ENCODE measurements at places on chromosomes 2 and 18. TPM values are rescaled to one million over a fixed set of nuclear protein-coding genes. Genes with fewer than 3 reads are reported as not detected.

DNA sequence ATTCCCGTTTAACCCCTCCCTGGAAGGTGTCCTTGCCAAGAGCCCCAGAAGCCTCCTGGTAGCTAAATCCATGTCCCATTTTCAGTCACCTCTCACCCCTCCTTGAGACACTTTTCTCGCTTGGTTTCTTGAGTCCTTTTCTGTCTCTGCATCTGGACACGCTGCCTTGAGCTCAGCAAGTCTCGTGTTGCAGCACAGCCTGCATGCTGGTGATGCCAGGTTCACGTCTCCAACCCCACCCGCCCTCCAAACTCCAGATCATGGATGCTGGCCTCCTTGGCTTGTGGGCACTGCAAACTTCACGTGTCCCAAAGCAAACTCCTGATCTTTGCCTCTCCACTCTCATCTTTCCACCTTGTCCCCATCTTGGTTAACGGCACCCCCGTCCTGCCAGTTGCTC lies 39.3 kb downstream of the CENPO start:
- DNase-seq: no peak

DNA sequence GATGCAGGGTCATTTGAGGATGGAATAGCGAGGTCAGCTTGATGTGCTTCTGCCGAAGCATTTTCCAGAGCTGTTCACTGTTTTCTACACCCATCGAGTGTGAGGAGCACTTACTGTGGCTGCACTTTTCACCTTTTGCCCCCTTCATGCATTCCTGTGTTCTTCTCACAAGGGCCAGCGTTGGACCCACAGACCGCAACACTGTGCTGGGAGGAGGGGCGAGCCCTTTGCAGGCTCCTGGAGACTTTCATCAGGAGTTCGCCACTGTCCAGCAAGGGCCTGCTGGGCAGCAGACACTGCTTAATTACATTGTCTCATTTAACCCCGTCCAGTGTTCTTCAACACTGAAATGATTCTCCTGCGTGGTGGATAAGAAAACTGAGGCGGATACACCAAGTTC lies 29.9 kb downstream of the CYP26B1 start:
- no peak for DNase-seq

GRCh38 chr2:185745864-185746859 lies 7.6 kb downstream of the FSIP2 start:
- DNase-seq: no peak

GRCh38 chr2:203928849-203929248 lies 7.7 kb upstream of the ICOS start:
- DNase-seq: no peak

DNA sequence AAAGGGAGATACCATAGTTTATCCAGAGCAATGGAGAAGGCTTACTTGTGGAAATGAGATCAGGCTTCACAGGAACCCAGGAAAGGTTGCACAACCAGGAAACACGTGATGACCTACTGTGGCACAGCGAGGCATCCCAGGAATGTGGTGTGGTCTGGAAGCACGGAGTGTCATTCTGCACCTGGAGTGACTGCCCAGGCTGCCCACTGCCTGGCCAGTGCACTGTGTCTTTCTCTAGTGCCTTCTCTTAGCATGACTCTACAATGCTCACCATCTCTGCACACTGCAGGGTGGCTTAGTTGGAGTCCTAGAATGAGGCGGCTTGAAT lies 48.9 kb downstream of the CHST9 start:
- peak; percentile 2 for DNase-seq

- no peak for DNase-seq
These were observed 707 bp upstream of the SERPINB7 start for GRCh38 chr18:63774511-63774910.

DNA sequence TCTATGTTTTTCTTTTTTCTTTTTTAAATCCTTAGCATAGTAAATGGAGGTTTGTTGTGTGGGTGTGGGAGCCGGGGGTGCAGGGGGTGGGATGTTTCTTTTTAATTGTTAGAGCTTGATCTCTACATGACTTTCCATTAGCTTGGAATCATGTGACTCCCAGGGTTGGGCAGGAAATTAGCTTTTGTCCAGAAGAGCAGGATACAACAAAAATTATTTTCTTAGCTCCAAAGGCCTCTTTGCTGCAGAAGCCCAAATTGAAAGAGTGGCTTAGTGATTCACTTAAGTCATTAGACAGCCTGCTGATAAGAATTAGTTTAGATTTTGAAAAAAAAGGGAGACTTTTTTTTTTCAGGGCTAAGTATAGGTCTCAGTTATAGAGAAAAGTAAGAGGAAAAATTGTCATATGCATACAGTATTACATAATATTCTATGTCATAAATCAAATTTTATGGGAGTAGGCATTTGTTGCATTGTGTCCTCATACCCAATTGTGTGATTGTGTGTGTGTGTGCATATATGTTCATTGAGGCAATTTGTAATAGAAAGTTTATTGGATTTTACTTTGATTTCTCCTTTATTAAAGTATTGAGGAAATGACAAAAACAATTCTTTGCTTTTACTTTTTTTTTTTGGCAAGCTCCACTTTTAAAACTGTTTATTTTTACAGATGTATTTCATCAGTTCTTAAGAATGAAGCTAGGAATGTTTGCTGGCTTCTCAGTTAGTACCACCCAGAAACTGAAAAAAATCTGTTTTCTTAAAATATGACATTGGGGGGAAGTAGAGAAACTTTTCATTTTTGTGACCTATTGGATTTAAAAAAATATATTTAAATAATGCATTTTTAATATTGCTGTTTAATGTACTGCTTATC lies 47.4 kb downstream of the TSPYL6 start:
- no peak for DNase-seq

DNA sequence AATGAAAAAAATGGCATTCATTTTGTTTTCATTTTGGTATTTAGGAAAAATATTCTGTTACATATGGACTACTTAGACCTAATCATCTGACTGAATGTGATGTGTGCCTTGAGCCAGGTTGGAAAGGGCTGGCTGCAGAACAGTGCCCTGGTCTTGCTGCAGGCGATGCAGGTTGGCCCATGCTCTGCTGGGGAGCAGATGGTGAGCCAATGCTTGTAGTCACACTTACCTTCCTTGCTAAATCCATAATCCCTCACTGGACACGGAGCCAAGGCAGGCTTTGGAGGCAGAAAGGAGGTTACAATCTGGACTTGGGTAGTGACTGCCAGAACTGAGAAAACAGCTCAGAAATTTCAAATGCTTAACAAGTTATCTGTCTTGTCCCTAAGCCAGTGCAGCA lies 228.7 kb downstream of the ARHGAP15 start:
- no peak for DNase-seq

DNA sequence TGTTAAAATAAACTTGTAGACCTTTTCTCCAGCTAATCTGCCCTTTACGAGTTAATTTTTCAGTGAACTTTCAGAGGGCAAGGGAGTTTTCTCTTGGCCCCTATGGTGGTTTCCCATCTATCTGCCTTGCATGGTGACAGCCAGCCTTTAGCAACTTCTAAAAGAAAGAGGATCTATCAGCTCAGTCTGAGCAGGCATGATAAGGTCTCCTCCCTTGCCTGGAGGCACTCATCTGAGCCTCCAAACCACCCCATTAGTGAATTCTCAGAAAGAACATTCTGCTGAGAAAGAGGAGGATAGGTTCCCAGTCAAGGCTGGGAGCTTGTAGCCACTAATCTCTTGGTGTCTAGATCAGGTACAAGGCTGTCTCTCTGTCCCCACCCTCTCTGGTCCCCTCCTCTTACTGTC lies 10.7 kb upstream of the GYPC start:
- DNase-seq: no peak

- DNase-seq: no peak
These were observed 19.6 kb upstream of the RPIA start for GRCh38 chr2:88671786-88672427.

DNA sequence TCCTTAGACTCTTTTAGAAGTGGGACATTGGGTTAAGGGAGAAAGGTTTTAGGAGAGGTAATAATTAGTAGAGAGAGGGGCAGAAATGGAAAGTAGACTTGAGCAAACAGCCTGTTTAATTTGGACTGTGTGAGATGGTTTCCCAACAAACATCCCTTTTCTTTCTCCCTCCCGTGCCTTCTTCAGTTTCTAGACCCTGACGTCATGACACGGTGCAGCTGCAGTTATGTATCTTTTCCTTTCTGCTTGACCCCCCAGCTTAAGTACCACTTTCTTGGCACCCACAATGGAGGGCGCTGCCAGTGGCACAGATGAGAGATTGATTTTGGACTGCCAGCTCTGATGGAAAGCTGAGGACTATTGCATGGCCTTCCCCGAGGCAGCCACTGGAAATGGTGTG lies 86.9 kb upstream of the FAM136A start:
- no peak for DNase-seq

- peak; percentile 75 for DNase-seq
These were observed 26.9 kb upstream of the HS6ST1 start for GRCh38 chr2:128345436-128346165.

- DNase-seq: no peak
These were observed 51.1 kb downstream of the CTIF start for GRCh38 chr18:48589797-48590519.

DNA sequence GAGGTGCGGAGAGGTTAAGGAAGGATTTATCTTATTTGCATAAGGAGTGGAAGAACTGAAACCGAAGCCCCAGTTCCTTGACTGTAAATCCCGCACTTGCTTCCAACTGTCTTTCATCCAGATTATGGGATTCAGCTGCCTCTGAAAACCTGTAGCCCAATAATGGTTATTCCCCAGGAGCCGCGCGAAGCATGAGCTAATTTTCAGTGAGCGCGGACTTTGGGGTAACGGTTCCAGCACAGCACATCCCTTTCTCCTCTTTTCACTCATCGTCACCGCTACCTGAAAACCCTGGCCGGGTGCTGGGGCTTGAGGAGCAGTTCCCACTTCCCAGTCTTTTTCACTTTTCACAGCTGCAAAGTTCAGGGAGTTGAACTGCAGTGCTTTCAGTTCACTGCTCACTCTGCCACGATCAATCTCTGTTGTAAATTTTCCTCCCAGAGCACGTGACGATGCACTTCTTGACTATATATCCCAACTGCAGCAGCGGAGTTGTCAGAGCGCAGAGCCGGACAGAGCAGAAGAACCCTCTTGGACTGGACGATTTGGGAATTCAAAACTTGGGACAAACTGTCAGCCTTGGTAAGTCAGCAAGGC lies at the start of gene KCNE4:
TSS of gene KCNE4 (plus strand) at position 498 of the 597 bp plus-strand sequence. CDS start 641 bp downstream, outside the sequence.
- DNase-seq: no peak

- no peak for DNase-seq
These were observed 24.3 kb downstream of the TRAPPC12 start for GRCh38 chr2:3403587-3404334.

DNA sequence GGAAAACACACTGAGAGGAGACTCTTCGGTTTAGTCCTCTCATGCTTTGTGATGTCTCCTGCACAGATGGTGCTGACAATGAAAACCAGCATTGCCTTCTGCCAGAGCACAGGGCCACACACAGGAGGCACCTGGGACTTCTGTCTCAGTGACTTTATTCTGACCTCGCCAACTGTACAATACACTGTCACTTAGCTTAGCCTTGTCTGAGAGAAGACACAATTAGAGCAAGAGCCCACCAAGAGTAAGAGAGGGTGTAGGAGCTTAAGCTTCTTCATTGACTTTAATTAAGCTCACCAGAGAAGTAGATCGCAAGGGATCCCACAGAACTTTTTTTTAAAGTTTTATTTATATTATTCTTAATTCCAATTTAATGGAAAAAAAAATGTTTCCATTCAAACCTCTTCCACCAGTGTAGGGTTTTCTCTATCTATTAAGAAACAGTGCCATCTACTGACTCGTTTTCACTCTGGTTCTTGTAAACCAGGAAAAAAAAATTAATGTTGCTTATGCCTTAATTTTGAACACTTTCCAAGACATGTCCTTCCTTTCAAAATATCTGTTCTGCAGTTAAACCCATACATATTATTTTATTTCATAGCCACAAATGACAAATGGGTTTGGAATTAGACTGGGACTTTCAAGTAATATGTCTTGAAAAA lies 42.4 kb upstream of the DDX18 start:
- no peak for DNase-seq

DNA sequence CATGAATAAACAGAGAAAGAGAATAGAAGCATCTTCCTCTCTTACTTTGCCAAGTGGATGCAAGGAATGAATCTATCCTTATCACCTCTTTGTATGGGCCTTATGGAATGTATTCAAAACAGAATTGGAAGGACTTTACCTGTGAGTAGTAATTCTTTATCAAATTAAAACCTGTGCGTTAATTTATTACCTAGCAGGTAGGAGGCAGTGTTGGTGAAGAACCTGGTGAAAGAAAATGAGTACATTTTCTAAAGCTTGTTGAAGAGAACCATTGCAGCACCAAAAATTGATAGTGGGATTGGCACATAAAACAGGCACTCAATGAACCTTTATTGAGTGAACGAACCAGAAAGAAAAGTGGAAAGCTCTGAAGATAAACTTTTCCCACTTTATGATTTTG lies 1302.1 kb upstream of the CELF4 start:
- DNase-seq: no peak

- DNase-seq: peak; percentile 79
These were observed 125.4 kb downstream of the RGPD3 start for GRCh38 chr2:106342831-106343251.

DNA sequence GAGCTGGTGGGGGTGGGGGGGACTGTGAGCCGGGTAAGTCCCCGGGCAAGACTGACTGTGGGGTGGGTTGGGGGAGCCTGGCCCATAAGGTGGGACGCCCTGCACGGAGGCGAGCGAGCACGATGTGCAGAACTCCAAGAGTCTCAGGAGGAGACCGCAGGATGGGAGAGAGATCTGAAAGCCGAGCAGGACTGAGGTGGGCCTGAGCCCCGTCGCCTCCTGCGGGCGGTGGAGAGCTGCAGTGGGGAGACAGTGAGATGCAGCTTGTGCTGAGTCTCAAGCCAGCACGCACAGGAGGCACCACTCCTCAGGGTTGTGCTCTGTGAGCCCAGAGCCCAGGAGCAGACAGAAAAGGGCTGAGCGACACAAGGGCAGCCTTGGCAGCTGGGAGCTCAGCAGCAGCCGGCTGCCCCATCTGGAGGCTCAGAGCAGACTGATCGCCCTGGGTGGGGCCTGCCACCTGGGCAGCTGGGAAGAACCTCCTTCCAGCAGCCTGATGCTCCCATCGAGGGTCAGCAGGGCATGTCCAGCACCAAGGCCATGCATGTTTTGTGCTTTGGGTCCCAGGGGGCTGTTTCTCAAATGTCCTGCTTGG lies 15.9 kb downstream of the ARHGEF4 start:
- no peak for DNase-seq

- no peak for DNase-seq
These were observed 24.3 kb upstream of the PSMD14 start for GRCh38 chr2:161283926-161284325.

- no peak for DNase-seq
These were observed 30.8 kb upstream of the PUM2 start for GRCh38 chr2:20381457-20381856.

Gene TMEM17
- total RNA-seq: 1.0 TPM

Gene PLEKHM3
- total RNA-seq: 56.3 TPM

Gene C2orf66
- not detected for total RNA-seq

Gene INHA
- total RNA-seq: not detected

Gene OSBPL1A
- total RNA-seq: 52.2 TPM

Gene SPATA3
- total RNA-seq: not detected

Gene CYP27A1
- total RNA-seq: 173 TPM

Gene MATN3
- 1.0 TPM for total RNA-seq

Gene PPP4R1
- 239 TPM for total RNA-seq

Gene FNDC4
- total RNA-seq: 2.9 TPM

Gene CXCR2
- 4.2 TPM for total RNA-seq

Gene CRYBA2
- total RNA-seq: not detected

Gene EIF2B4
- total RNA-seq: 34.3 TPM

Gene LIMS3
- not detected for total RNA-seq

Gene DLGAP1
- 4.4 TPM for total RNA-seq

Gene REG3A
- total RNA-seq: not detected

Gene SLC40A1
- total RNA-seq: 154 TPM

All from upper lobe of left lung (tissue), 6 donors.